ENCODE measurements at places on chromosomes 7 and 10.

- DNase-seq: no peak
Observed at GRCh38 chr10:89314676-89315075, 12.8 kb downstream of the IFIT2 start.

GRCh38 chr7:43621729-43622448 lies 39.0 kb downstream of the STK17A start:
- DNase-seq: no peak

GRCh38 chr7:14988941-14989340 lies 86.4 kb upstream of the DGKB start:
- peak; percentile 23 for DNase-seq

DNA sequence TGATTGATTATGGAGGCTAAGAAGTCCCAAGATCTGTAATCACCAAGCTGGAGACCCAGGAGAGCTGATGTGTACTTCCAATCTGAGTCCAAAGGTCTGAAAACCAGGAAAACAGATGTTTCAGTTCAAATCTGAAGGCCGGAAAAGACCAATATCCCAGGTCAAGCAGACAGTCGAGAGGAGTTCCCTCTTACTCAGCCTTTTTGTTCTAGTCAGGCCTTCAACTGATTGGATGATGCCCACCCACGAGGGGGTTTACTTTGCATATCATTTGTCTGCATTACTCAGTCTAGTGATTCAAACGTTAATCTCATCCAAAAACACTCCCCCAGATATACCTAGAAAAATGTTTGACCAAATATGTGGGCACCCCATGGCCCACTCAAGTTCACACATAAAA lies 7.4 kb upstream of the ARID5B start:
- no peak for DNase-seq

- DNase-seq: peak; percentile 42
Observed at GRCh38 chr10:71312811-71313789, 6.0 kb upstream of the SLC29A3 start.

- DNase-seq: no peak
Observed at GRCh38 chr7:145860809-145861208, 255.8 kb upstream of the CNTNAP2 start.

DNA sequence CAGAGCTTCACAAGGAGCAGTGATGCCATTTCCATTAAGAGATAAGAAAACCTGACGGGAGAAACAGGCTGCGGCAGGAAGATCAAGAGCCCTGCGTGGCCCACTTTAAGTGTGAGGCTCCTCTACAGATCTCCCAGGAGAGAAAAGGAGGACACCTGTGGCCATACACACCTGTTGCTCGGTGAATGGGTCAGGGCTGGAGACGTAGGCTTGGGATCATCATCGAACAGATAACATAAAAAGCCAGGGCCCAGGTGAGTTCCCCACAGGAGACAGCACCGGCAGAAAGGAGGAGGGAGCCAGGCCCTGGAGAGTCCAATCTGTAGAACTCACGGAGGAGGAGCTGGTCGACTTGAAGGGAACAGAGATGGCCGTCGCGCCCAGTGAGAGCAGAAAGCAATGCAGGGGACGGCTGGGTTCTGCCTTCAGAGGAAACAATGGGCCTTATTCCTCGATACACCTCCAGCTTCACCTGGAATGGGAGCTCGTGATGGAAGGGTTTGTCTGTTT lies 556.8 kb downstream of the DNAJB6 start:
- no peak for DNase-seq

DNA sequence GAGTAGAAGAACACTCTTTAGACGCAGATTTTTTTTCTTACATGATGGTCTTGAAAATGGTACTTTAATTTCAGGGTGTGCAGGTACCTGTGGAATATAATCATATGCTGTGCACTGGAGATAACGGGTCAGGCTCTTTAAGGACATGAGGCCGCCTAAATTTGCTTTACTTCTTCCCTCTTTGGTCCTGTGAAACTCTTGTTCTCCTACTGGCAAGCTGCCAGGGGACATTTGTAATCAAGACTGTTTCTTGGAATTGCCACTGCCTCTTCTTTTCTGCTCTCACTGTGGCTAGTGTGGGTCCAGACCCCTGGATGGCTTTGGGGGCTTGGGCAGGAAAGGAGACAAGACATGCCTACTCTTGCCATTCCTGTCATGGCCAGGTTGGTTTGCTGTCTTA lies 146.0 kb downstream of the SND1 start:
- no peak for DNase-seq

DNA sequence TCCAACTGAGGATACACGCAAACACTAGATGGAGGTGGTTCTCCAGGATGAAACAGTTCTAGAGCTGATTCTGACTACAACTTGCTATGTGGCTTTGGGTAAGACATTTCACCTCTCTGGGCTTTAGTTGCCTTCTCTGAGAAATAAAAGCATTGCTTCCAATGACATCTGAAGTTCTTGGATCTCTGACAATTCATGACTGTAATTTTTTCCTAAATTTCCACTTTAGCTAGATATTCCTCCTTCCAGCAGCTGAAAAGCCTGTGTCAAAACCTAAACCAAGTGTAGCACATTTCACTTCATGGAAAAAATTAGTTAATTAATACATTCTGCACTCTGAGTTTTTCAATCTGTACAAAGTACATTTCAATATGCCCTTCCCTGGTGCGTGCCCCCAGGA lies 50.0 kb upstream of the ANK3 start:
- DNase-seq: no peak

- no peak for DNase-seq
Observed at GRCh38 chr10:132333386-132333785, 1.4 kb downstream of the LRRC27 start.

DNA sequence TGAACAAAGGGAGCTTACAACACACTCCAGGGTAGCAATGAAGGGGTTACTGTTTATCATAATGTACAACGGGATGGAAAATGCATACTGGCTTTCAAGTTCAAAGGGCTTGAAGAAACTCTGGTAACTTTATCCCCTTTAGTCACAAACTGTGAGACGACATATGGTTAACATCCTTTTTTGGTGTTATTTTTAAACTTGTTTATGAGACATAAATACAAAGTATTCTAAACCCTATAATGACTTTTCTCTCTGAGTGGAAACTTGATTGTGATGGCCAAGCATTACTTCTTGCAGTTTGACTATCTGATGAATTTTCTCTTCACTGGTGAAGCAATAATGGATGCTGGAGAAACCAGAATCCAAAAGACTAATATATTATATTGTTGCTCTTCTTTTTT lies 62.0 kb upstream of the SEMA3A start:
- no peak for DNase-seq

DNA sequence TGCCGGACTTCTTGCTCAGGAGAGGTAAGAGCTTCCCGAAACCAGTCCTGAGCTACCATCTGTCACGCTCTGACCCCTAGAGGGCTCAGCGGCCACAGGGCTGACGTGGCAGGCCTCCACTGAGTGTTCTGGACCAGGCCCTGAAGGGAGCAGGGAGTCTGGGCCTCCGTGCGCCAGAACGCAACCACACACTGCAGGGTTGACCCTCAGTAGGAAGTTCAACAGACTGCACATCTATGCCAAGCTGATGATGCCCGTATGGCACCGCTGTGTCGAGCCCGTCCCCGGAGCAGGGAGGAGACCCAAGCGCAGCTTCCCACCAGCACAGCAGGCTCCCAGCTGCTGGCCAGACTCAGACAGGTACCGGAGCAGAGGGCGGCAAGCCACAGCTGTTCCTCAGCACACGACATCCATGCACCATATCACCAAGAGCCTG lies 39.2 kb downstream of the CAMK2B start:
- no peak for DNase-seq

DNA sequence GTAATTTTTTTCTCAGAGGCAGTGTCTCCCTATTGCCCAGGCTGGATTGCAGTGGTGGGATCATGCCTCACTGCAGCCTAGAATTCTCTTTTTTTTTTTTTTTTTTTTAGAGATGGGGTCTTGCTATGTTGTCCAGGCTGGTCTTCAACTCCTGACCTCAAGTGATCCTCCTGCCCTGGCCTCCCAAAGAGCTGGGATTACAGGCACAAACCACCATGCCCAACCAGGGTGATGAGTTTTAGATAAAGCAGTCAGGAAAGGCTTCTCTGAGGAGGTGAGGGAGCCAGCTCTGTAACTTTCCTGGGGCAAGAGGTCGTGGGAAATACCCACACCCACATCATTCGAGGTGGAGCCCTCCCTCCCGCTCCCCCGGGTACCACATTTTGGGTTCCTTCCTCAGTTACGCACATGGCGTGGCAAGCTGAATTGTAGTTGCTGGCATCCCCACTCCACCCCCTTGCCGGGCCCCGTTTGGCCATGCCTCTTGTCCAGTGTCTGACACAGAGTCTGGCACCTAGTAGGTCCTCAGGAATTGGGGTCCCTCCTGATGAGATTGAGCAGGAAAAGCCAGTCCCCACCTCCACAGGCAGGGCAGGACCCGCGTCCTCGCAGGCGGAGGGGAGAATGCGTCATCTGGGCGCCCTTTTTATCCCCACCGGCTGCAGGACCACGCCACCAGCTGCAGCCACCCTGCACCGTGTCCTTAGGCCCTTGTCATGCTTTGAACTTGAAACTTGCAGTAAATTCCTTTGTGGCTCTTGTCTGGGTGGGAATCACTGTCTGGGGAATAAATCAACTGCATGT lies 43.4 kb downstream of the CLIP2 start:
- no peak for DNase-seq

DNA sequence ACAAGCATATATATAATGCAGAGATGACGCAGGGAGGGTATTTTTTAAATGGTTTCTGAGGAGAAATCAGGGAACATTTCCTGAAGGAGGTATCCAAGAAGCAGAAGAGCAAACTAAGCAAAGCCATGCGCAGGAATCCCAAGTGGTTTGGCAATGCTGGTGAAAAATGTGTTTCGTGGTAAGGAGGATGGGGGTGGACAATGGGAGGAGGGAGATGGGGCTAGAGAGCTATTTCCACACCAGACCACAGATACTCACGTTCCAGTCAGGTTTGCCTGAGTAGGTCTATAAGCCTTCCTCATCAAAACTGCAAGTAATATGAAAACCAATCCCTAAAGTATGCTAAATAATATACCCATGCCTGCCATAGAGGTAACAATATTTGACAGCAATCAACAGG lies 223.7 kb upstream of the MKLN1 start:
- peak; percentile 73 for DNase-seq

- DNase-seq: no peak
Observed at GRCh38 chr10:48976196-48976595, 36.6 kb upstream of the LRRC18 start.

DNA sequence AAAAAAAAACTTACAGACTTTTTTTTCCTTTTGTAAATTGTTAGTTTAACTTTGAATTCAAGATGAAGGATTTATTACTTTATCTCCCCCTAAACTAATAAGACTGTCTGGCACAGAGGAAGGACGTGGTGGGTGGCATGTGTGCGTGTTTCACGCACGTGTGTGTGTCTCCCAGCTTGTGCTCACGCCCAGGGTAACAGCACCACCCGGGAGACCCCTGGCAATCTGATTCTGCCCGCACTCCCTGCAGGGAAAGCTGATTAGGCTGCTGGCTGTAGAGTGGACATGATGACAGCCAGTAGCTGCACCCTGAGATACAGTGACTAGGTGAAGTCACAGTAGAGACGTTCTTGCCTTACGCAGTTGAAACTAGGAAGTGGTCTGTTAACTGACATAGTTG lies 25.3 kb downstream of the WIPI2 start:
- DNase-seq: no peak

- DNase-seq: peak; percentile 60
Observed at GRCh38 chr7:77331938-77332695, 84.0 kb downstream of the GSAP start.

DNA sequence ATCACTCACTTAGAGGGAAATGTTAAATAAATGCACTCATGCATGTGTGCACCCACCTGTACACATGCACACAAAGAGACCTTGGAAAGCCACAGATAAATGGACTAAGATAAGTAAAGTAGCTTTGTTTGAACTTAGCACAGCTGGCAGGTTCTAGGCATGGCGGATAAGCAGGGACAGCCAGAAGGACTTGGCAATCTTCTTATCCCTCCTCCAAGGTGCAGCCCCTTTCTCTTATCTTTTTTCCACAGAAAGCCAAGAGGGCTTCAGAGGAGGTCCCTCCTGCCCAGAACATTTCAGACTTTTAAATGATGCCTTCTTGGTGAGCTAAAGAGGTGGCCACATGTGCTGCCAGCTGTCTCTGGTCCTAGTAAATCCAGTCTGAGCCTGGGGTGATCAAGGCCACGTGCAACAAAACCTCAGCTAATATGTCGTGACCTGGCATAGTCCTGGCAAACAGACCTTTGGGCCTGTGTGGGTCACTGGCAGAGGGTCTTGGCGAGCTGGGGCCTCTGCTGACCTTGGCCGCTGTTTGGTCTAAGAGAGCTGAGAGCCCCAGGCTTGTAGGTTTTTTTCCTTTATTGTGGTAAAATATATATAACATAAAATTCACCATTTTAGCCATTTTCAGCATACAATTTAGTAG lies 43.2 kb upstream of the SLC35B4 start:
- DNase-seq: no peak

GRCh38 chr7:38294926-38295325 lies 21.5 kb upstream of the TARP start:
- DNase-seq: no peak

DNA sequence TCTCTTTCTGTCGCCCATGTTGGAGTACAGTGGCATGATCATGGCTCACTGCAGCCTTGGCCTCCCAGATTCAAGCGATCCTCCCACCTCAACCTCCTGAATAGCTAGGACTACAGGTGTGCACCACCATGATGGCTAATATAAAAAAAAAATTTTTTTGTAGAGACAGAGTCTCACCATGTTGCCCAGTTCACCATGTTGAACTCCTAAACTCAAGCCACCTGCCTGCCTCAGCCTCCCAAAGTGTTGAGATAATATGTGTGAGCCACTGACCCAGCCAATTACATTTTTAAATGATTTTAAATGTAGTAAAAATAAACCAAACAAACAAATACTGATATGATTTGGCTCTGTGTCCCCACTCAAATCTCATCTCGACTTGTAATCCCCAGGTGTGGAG lies 101.7 kb upstream of the LEP start:
- DNase-seq: no peak

GRCh38 chr10:87799860-87800259 lies 18.2 kb downstream of the ATAD1 start:
- no peak for DNase-seq

GRCh38 chr7:97460433-97460832 lies 271.5 kb upstream of the TAC1 start:
- DNase-seq: no peak

- DNase-seq: no peak
Observed at GRCh38 chr10:124717911-124718741, 26.1 kb downstream of the FAM53B start.
